ENCODE measurements at places on chromosomes 2 and 18.

DNA sequence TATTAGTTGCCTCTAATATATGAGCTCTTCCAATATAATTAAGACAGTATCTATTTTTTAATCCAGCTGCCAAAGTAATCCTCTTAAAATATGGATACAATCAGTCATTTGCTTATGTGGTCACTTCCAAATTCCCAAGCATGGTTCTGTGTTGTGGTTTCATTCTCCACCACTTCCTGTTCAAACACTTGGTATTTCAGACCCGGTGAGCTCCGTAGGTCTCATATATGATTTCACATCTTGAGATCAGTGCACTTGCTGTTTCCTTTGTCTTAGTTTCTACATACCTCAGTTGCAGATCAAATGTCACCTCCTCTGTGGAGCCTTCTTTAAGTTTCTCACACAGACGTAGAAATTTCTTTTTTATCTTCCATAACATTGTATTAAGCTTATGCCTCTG is 254.2 kb downstream of the KCNS3 start:
- DNase-seq: no peak

DNA sequence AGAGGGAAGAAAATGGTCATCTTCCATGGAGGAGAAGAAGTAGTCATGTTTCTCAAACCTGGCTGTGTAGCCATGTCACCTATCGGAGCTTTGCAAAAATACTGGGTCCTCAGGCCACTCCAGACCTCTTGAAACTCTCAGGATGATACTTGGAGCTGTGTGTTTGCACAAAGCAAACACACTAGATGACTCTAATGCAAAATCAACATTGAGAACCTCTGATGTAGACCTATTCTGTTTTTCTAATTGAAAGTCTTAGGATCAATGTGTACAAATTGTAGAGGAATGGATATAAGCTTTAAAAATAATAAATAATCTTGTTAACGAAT is 444.3 kb downstream of the RND3 start:
- no peak for DNase-seq

GRCh38 chr2:9382604-9383235 is 40.6 kb downstream of the ITGB1BP1 start:
- DNase-seq: no peak

GRCh38 chr2:151241224-151241623 is 20.4 kb downstream of the RBM43 start:
- DNase-seq: no peak

- DNase-seq: no peak
Measured at GRCh38 chr2:203740871-203741281, 34.4 kb downstream of the CD28 start.

- no peak for DNase-seq
Measured at GRCh38 chr2:9230051-9230802, 23.6 kb downstream of the ASAP2 start.

- peak; percentile 63 for DNase-seq
Measured at GRCh38 chr18:67525328-67526099, 9.0 kb upstream of the DSEL start.

DNA sequence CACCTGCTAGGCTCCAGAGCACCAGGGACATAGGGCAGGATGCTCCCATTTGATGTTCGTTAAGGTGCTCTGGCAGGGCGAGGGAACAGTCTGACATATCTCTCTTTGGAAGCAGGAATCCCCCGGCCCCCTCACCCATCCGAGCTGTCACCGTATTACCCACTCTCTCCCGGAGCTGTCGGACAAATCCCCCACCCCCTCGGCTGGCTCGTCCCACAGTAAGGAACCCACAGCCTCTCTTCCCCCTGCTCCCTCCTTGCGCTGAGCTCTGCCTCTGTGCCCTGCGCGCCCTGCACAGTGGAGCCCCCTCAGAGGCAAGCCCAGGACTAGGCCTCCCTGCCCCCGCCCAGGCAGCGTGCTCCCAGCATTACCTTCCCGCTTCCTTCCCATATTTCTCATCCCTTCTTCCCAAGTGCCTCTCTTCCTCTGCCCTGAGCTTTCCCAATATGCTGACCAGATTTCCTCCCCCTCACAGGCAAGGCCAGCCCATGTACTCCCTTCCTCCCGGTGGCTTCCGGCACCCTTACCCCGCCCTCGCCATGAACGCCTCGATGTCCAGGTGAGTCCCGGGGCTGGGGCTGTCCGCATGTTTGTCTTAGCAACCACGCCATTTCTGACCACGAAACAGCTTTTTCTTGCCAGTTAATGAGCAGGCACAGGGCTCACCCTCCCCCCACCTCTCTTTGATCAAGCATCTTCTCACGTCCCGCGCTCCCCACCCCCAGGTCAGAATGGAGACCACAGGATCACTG is 23.8 kb downstream of the TGOLN2 start:
- no peak for DNase-seq

DNA sequence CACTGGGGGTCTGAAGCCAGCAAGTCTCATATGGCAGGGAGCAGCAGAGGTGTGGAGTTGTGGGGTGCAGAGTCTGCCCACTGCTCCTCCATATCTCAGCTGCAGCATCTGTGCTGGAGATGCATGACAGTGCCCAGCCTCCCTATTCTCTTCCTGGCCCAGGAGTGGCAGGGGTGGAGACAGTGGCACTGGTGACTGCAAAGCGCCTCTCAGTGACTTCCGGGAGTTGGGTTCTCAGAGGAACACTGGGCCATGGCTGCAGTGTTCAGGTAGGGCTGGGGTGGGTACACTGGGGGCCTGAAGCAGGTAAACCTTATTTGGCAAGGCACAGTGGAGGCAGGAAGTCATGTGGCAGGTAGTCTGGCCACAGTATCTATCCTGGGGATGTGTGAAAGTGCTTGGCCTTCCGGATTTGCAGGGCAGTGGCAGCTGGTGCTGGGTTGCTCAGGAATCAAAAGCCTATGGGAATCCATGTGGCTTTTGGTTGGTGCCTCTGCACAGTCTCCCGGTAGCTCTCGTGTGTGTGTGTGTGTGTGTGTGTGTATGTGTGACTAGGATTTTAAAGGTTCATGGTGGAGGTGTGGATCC is 60.3 kb upstream of the THUMPD2 start:
- DNase-seq: no peak

GRCh38 chr2:71498261-71498701 is 44.9 kb downstream of the DYSF start:
- DNase-seq: peak; percentile 76

DNA sequence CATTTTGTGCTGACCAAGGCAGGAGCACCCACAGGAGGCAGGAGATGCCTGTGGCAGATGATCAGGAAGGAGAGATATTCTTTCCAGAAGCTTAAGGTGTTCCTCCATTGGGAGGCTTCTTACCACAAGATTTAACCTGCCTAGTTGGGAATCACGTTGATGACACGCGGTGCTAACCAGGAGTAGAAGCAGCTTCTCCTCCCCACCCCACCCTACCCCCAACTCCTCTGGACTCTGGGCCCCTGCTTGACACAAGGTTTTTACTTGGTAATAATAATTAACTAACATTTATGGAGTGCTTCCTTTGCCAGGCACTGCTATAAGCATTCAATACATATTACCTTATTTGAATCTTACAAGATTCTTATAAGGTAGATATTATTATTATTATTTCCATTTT is 62.5 kb upstream of the PAPOLG start:
- DNase-seq: no peak

GRCh38 chr18:43720041-43720440 is 442.8 kb upstream of the SYT4 start:
- DNase-seq: peak; percentile 4

GRCh38 chr2:150147889-150148683 is 339.4 kb downstream of the RND3 start:
- no peak for DNase-seq

DNA sequence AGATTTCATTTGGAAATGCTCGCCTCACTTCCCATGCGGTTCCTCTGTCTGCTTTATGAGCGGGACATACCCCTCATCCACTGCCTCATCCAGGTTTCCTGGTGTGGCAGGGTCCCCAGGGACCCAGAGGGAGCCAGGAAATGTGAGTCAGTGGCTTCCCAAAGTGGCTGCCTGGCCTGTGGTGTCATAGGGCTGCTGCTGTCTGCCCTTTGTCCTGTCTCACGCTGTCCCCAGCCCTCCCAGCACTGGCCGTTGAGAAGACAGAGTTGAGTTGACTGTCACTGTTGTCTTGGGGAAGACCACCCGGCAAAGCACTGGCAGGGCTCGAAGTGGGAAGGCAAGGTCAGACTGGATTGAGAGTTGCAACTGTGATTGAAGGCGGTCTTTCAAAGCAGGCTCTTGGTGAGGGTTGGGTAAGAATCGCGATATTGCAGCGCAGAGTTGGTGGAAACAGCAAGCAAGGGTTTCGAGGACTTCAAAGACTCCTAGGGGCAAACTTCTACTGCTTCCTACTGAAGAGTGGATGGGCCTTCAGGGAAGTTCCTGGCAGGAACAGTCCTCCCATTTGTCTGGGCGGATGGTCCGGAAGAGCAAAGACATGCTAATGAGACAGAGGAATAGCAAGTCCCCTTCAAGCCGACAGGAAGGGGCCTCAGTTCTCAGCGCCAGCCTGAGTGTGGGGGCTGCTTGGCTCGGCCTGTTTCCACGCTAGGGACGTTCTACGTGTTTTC is 33.9 kb downstream of the RAB31 start:
- no peak for DNase-seq

- no peak for DNase-seq
Measured at GRCh38 chr2:60796573-60797509, 40.8 kb downstream of the PAPOLG start.

- no peak for DNase-seq
Measured at GRCh38 chr2:197215748-197216360, 94.7 kb downstream of the ANKRD44 start.

GRCh38 chr18:28015671-28016070 is 161.3 kb downstream of the CDH2 start:
- DNase-seq: no peak

- no peak for DNase-seq
Measured at GRCh38 chr18:47999801-48000248, 69.4 kb upstream of the SMAD2 start.

DNA sequence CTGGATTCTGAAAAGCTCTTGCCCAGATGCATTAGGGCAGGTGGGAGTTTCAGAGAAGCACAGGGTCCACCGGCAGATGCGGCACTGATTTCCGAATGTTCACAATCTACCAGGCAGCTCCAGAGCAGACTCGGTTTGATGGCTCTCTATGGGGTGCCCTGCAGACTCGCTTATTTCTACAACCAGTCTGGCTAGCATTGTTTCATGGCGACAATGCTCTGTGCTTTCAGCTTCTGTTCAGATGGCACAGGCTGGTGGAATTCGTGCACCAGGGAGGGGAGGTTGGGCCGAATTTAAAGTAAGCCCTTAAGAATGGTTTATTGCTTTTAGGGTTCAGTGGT is 9.9 kb downstream of the MYT1L start:
- no peak for DNase-seq

GRCh38 chr18:34862561-34862960 is 152.5 kb downstream of the DTNA start:
- no peak for DNase-seq

DNA sequence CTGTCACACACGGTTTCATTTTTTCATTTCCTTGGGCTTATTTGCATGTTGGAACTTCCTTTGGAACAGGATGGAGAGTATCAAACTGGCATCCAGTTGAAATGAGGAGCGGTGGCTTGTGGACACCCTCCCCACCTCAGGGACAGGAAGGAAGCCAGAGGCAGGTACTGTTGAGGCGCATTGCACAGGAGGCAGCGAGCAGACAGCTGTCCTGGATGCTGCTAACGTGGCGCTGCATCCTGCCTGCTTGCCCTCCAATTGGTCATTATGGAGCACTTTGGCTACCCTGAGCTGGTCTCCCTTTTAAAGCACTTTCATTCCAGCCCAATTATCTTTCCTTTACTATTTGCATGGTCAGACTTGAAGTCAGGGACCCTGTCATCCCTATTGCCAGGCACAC is 80.7 kb upstream of the ITGA4 start:
- DNase-seq: no peak

- DNase-seq: no peak
Measured at GRCh38 chr2:131349021-131349420, 14.9 kb downstream of the RAB6D start.

- no peak for DNase-seq
Measured at GRCh38 chr2:155651851-155652250, 680.7 kb downstream of the NR4A2 start.

GRCh38 chr2:20526160-20526559 is 79.3 kb downstream of the RHOB start:
- no peak for DNase-seq
